A549 treated with dexamethasone at 1 μM for 4 hours (cell line): ENCODE measurements at places on chromosomes 2 and 18. TPM values are rescaled to one million over a fixed set of nuclear protein-coding genes. Genes with fewer than 3 reads are reported as not detected.

GPD2 gene
- total RNA-seq, result 20.9 to 38.2 TPM (median 31.5 TPM) in 5 replicates

DES gene
- total RNA-seq, result 0.38 to 0.47 TPM (median 0.45 TPM) in 5 replicates

SLC9A4 gene
- not detected in 5 replicates for total RNA-seq

MAP4K4 gene
- 103 to 149 TPM (median 134 TPM) in 5 replicates for total RNA-seq

ALPI gene
- 0.02 to 0.05 TPM (median 0.04 TPM) in 3 of 5 replicates, not detected in the others for total RNA-seq

POU3F3 gene
- 0.02 TPM in 1 of 5 replicates, not detected in the others for total RNA-seq

RASGRP3 gene
- total RNA-seq, result 0.51 to 1.1 TPM (median 0.79 TPM) in 5 replicates

ITPRIPL1 gene
- total RNA-seq, result not detected in 5 replicates

IL18RAP gene
- total RNA-seq, result 0.06 to 0.14 TPM (median 0.12 TPM) in 3 of 5 replicates, not detected in the others

LOXL3 gene
- total RNA-seq, result 0.22 to 0.58 TPM (median 0.35 TPM) in 5 replicates

ERBB4 gene
- total RNA-seq, result not detected in 5 replicates

PXDN gene
- total RNA-seq, result 12.3 to 21.6 TPM (median 20.2 TPM) in 5 replicates

TDRD15 gene
- total RNA-seq, result not detected in 5 replicates

PELI1 gene
- 1.0 to 1.8 TPM (median 1.4 TPM) in 5 replicates for total RNA-seq

RBM44 gene
- 0.09 to 0.24 TPM (median 0.19 TPM) in 5 replicates for total RNA-seq
